ENCODE measurements at places on chromosomes 16 and 17. TPM values are rescaled to one million over a fixed set of nuclear protein-coding genes. Genes with fewer than 3 reads are reported as not detected.

Gene NPIPB13
- total RNA-seq, result 5.7 TPM

Gene GCGR
- total RNA-seq, result not detected

Gene PLK1
- 0.98 TPM for total RNA-seq

Gene CSH2
- total RNA-seq, result not detected

Gene TP53I13
- 15.6 TPM for total RNA-seq

Gene CA7
- not detected for total RNA-seq

Gene KRT36
- total RNA-seq, result not detected

Gene PRR35
- total RNA-seq, result not detected

Gene ZG16B
- total RNA-seq, result not detected

Gene MT1M
- 288 TPM for total RNA-seq

Gene NECAB2
- total RNA-seq, result not detected

Gene SYT17
- total RNA-seq, result 0.52 TPM

Gene PRR15L
- total RNA-seq, result not detected

Gene MT4
- total RNA-seq, result not detected

Gene MYH2
- total RNA-seq, result 20,190 TPM

Gene CDH1
- total RNA-seq, result 0.24 TPM

Gene PLEKHG4
- total RNA-seq, result 0.28 TPM

Gene CMTM3
- total RNA-seq, result 3.9 TPM

GRCh38 chr16:50747207-50747956, 5.5 kb downstream of the CYLD start:
- DNase-seq, result no peak
- H3K36me3 ChIP-seq, result peaks cover 49% of the 10 kb centered on the region
- peaks cover 48% of the 10 kb centered on the region for H3K4me1 ChIP-seq
- H3K27me3 ChIP-seq, result no peaks in the 10 kb centered on the region
- H3K27ac ChIP-seq, result no peak overlapping the region
- H3K4me3 ChIP-seq, result no peak overlapping the region

- no peak overlapping the region for H3K27ac ChIP-seq
- no peaks in the 10 kb centered on the region for H3K27me3 ChIP-seq
- DNase-seq, result no peak
- no peaks in the 10 kb centered on the region for H3K36me3 ChIP-seq
- no peaks in the 10 kb centered on the region for H3K4me1 ChIP-seq
Observed at GRCh38 chr17:71799657-71800056, 321.2 kb upstream of the SOX9 start.

- H3K36me3 ChIP-seq, result no peaks in the 10 kb centered on the region
- H3K4me1 ChIP-seq, result no peaks in the 10 kb centered on the region
- peaks cover 20% of the 10 kb centered on the region for H3K27me3 ChIP-seq
- no peak overlapping the region for H3K4me3 ChIP-seq
- no peak for DNase-seq
Observed at GRCh38 chr17:49029801-49030200, 32.6 kb downstream of the IGF2BP1 start.

GRCh38 chr16:12240036-12240435, 263.5 kb downstream of the SNX29 start:
- H3K4me1 ChIP-seq, result peaks cover 14% of the 10 kb centered on the region
- H3K27ac ChIP-seq, result no peak overlapping the region
- no peaks in the 10 kb centered on the region for H3K27me3 ChIP-seq
- peak overlapping the region; percentile 3 for H3K4me3 ChIP-seq

DNA sequence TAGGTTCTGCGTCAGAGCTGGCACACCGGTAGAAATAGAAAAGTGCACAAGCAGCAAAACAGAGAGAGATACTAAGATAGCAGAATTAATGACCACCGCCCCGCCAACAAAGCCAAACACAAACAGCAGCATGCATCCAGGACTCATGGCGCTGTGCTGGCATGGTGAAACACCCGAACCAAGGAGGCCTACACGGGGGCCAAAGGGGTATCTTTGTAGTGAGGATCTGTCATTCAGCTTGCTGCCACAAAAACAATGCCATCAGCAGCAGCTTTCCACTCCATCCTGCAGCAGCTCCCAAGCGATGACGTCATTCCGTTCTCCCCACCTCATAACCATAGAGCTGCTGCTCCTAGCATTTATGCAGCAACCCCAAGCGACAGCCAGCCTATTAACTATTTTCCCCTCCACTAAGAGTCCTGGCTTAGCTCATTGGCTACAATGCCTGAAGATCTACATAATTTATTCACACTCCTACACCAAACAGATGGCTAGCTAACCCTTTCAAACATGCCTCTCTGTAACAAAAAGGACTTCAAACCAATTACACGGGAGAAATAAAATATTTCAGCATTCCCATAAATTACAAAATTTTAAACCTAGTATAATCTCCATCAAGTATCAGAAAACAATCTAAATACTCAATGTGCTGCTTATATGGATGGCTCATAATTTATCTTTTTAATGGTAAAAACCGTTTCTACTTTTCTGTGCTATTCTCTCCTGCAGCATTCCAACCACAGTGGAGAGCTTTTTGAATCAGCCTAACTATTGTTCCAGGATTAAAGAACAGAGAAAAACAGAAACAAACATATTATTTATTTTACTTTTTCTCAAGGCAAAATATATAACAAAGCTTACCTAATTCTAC, 73.9 kb downstream of the SPAG9 start:
- peak overlapping the region; percentile 5 for H3K4me3 ChIP-seq
- peaks cover 7% of the 10 kb centered on the region for H3K4me1 ChIP-seq
- peak; percentile 38 for DNase-seq
- H3K27me3 ChIP-seq, result no peaks in the 10 kb centered on the region
- H3K36me3 ChIP-seq, result no peaks in the 10 kb centered on the region

GRCh38 chr16:4094127-4094773, 22.0 kb downstream of the ADCY9 start:
- no peaks in the 10 kb centered on the region for H3K36me3 ChIP-seq
- H3K4me3 ChIP-seq, result peak overlapping the region; percentile 42
- no peak for DNase-seq
- no peaks in the 10 kb centered on the region for H3K27me3 ChIP-seq
- peak overlapping the region; percentile 90 for H3K27ac ChIP-seq

DNA sequence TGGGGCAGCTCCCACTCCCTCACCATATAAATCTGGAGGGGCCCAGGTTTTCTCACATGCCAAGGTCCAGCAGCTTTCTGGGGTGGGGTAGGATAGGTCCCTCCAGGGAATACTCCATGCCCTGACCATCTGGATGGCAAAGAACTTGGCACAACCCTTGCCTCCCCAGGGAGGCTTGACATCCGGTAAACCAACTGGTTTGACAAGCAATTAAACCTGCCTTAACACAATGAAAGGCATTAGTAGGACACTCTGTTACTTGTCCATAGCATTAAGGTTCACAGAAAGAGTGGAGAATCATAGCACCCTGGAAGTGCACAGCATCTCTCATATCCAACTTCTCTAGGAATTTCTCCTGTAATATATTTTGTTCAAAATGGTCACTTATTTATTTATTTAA, 63.9 kb upstream of the MAF start:
- DNase-seq, result no peak
- no peaks in the 10 kb centered on the region for H3K4me1 ChIP-seq
- no peak overlapping the region for H3K4me3 ChIP-seq
- H3K36me3 ChIP-seq, result no peaks in the 10 kb centered on the region

- H3K27me3 ChIP-seq, result peaks cover 5% of the 10 kb centered on the region
- H3K36me3 ChIP-seq, result peaks cover 9% of the 10 kb centered on the region
- no peak overlapping the region for H3K27ac ChIP-seq
- no peak for DNase-seq
- no peaks in the 10 kb centered on the region for H3K4me1 ChIP-seq
- H3K4me3 ChIP-seq, result no peak overlapping the region
Observed at GRCh38 chr16:85090181-85090580, 22.1 kb downstream of the CIBAR2 start.

- no peaks in the 10 kb centered on the region for H3K27me3 ChIP-seq
- DNase-seq, result no peak
- H3K4me1 ChIP-seq, result peaks cover 22% of the 10 kb centered on the region
- H3K36me3 ChIP-seq, result no peaks in the 10 kb centered on the region
- peak overlapping the region; percentile 77 for H3K4me3 ChIP-seq
Observed at GRCh38 chr16:84115919-84116719, 623 bp downstream of the MBTPS1 start.

DNA sequence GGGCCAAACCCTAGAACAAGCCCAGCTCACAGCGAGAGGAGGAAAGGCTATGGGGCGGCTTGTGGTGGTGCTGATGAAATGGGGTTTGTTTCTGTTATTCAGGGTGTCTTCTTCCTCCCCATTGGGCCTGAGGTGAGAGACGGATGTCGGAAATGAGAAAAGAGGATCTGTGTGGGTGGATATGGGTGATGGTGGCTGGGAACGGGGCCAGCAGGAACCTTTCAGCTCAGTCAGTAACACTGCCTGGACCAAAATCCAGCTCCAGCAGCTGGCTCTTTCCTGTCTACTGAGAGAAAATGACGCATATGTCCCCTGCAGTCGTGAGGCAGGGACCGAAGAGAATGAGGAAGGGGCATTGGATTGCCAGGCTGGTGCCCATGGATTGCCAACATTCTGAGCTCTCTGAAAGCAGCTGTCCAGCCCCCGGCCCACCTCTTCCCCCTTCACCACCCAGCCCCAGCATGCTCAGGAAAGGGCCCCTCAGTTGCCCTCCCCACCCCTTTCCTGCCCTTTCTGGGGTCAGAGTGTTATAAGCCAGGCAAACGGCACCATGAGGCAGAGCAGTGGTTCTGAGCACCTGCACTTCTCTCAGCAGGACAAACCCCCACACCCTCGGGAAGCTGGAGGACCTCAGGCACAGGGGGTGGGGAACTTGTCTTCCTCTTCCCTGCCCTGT, 4.0 kb downstream of the MYH3 start:
- H3K36me3 ChIP-seq, result peaks cover 21% of the 10 kb centered on the region
- H3K27me3 ChIP-seq, result no peaks in the 10 kb centered on the region
- no peaks in the 10 kb centered on the region for H3K4me1 ChIP-seq

DNA sequence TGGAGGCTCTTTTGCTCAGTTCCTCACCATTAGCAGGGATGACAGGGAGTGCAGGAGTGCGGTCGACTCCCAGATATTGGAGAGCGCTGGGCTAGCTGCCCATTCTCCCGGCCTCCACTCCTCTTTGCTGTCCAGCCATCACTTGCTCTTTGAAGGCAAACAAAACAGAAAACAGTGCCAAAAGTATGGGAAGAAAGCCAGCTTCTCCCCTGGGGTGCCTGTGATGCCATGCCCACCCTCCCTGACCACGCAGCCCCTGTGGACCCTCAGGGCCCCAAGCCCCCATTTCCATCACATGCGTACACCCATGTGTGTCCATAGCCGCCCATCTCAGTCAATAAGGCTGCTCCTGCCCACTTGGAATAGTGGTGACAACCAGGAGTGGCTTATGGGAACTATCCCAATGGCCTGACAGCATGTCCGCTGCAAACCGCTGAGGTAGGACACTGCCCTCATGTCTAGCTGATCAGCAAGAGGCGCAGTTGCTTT, 30.0 kb downstream of the MAPT start:
- no peaks in the 10 kb centered on the region for H3K27me3 ChIP-seq
- no peaks in the 10 kb centered on the region for H3K36me3 ChIP-seq
- peaks cover 50% of the 10 kb centered on the region for H3K4me1 ChIP-seq

DNA sequence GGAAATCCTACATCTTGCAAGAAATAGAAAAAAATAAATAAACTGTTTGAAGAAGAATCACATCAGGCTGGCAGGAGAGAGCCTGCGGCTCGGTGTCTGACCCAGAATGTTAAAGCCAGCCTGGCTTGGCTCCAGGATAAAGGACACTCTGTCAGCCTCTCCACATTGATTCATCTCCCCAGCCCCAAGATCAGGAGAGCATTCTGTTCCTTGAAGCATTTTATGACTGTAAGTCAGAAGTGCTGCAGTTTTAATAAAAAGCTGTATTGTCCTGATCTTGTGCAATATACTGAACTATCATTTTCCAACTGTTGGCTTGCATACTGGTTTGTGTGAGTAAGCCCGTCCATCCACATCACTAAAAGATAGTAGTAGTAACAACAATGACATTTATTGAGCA, 426.6 kb downstream of the HAPSTR1 start:
- DNase-seq, result no peak
- H3K27ac ChIP-seq, result no peak overlapping the region
- H3K27me3 ChIP-seq, result no peaks in the 10 kb centered on the region
- H3K36me3 ChIP-seq, result no peaks in the 10 kb centered on the region

DNA sequence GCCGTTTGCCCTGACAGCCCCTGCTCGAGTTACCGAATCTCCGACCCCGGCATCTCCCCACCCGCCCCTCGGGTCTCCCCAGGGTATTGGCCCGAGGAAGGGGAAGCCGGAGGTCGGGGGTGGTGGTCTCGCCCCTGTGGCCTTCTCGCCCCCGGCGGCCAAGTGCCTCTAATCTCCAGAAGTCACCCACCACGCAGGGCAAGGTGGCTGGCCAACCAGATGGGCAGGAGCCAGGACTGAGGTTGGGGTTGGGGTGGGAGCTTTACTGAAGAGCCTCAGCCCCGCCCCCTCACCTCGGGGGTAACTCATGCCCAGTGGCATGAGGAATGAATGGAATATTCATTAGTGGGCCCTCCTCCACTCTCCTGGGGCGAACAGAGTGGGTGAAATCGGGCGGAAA, 637 bp downstream of the DHRS11 start:
- peak; percentile 58 for DNase-seq
- H3K4me3 ChIP-seq, result peak overlapping the region; percentile 98
- peaks cover 16% of the 10 kb centered on the region for H3K4me1 ChIP-seq
- peak overlapping the region; percentile 81 for H3K27ac ChIP-seq
- H3K27me3 ChIP-seq, result no peaks in the 10 kb centered on the region
- H3K36me3 ChIP-seq, result peaks cover 38% of the 10 kb centered on the region

- no peak for DNase-seq
- H3K36me3 ChIP-seq, result no peaks in the 10 kb centered on the region
- no peak overlapping the region for H3K27ac ChIP-seq
- no peak overlapping the region for H3K4me3 ChIP-seq
- H3K27me3 ChIP-seq, result no peaks in the 10 kb centered on the region
Observed at GRCh38 chr17:44956998-44957981, 9.7 kb upstream of the KIF18B start.

GRCh38 chr16:50585331-50585776, 37.2 kb downstream of the NKD1 start:
- no peaks in the 10 kb centered on the region for H3K36me3 ChIP-seq
- H3K4me1 ChIP-seq, result no peaks in the 10 kb centered on the region
- peak; percentile 78 for DNase-seq
- no peak overlapping the region for H3K4me3 ChIP-seq

GRCh38 chr16:2467528-2468232, 3.4 kb upstream of the NTN3 start:
- H3K27ac ChIP-seq, result no peak overlapping the region
- peaks cover 26% of the 10 kb centered on the region for H3K4me1 ChIP-seq

- H3K27ac ChIP-seq, result peak overlapping the region; percentile 33
- no peaks in the 10 kb centered on the region for H3K36me3 ChIP-seq
- peaks cover 5% of the 10 kb centered on the region for H3K4me1 ChIP-seq
- H3K4me3 ChIP-seq, result no peak overlapping the region
Observed at GRCh38 chr17:62573480-62574117, 53.9 kb upstream of the MRC2 start.

- no peaks in the 10 kb centered on the region for H3K4me1 ChIP-seq
- no peak overlapping the region for H3K27ac ChIP-seq
- DNase-seq, result no peak
Observed at GRCh38 chr17:67322042-67322787, 44.2 kb downstream of the PSMD12 start.

- H3K27ac ChIP-seq, result no peak overlapping the region
- no peaks in the 10 kb centered on the region for H3K36me3 ChIP-seq
- H3K4me1 ChIP-seq, result no peaks in the 10 kb centered on the region
- H3K4me3 ChIP-seq, result no peak overlapping the region
- no peaks in the 10 kb centered on the region for H3K27me3 ChIP-seq
- no peak for DNase-seq
Observed at GRCh38 chr16:6047325-6047724, 949.7 kb upstream of the EEF2KMT start.
